CD8-positive, alpha-beta memory T cell (primary cell): ENCODE measurements at places on chromosomes 12 and 14. TPM values are rescaled to one million over a fixed set of nuclear protein-coding genes. Genes with fewer than 3 reads are reported as not detected.

Gene C12orf50
- not detected for total RNA-seq

DNA sequence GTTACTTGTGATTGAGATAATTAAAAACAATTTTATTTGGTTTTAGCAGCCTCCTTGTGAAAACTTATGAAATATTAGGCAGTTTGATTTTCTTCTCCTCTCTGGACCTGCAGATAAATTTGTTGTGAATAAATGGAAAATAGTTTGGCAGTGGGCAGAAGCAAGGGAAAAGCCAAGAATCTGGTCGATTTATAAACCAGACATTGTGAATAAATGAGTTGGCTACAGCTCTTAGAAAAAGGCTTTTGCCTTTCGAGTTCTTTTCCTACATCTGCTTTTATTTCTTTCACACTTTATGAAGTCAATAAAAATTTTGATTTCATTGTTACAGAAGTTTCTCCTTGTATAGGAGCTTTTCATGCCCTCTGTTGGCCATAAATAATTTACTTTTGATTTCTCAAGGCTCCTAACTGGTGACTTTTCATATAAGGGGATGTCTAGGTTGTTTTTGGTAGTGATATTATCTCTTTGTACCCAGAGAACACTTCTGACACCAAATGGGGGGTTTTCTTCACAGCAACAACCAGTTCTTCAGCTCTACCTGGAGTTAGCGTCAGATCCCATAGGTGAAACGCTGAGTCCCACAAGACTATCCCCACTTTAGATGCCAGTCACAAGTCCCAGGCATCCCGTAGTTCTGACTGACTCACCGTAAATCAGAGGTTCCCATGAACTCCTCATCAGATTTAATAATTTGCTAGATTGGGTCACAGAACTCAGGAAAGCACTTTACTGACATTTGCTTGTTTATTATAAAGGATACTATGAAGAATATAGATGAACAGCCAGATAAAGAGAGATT is 136.5 kb upstream of the DNM1L start:
- no peak overlapping the region for H3K4me3 ChIP-seq
- H3K36me3 ChIP-seq = no peaks in the 10 kb centered on the region
- no peak for DNase-seq
- H3K27me3 ChIP-seq = no peaks in the 10 kb centered on the region
- no peaks in the 10 kb centered on the region for H3K4me1 ChIP-seq

GRCh38 chr14:48125654-48126053 is 450.2 kb upstream of the MDGA2 start:
- H3K4me1 ChIP-seq = no peaks in the 10 kb centered on the region
- no peaks in the 10 kb centered on the region for H3K36me3 ChIP-seq
- DNase-seq = no peak
- no peaks in the 10 kb centered on the region for H3K27me3 ChIP-seq

Gene REP15
- not detected for total RNA-seq

- H3K4me1 ChIP-seq = no peaks in the 10 kb centered on the region
- H3K27me3 ChIP-seq = no peaks in the 10 kb centered on the region
- no peak overlapping the region for H3K4me3 ChIP-seq
- H3K36me3 ChIP-seq = peaks cover 46% of the 10 kb centered on the region
- DNase-seq = no peak
These were observed 12.5 kb downstream of the PGAM5 start for GRCh38 chr12:132723015-132723763.
